ENCODE measurements at places on chromosomes 13 and 19. TPM values are rescaled to one million over a fixed set of nuclear protein-coding genes. Genes with fewer than 3 reads are reported as not detected.

- DNase-seq, result no peak
Observed at GRCh38 chr13:71513411-71514033, 353.5 kb downstream of the DACH1 start.

GRCh38 chr19:22606212-22606553 is 27.9 kb upstream of the ZNF492 start:
- DNase-seq, result no peak

DNA sequence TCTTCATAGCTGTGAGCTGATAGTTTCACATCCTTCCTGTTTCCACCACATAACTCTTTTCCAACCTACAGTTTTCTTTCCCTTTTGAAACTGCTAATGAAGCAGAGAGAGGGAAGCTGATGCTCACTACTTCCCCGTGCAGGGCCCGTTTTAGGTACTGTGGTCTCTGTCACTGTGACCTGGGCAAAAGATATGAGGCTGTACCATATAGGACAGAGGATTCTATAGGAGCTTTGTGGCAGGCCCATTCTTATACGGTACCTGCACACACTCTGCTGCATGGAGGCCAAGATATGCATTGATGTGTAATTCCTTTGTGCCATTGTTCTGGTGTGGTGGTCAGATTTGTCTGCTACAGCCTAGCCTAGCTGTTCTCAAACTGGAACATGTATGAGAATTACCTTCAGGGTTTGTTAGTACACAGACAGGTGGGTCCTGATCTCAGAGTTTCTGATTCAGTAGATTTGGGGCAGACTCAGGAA is 577.3 kb downstream of the LMO7 start:
- DNase-seq, result no peak

DNA sequence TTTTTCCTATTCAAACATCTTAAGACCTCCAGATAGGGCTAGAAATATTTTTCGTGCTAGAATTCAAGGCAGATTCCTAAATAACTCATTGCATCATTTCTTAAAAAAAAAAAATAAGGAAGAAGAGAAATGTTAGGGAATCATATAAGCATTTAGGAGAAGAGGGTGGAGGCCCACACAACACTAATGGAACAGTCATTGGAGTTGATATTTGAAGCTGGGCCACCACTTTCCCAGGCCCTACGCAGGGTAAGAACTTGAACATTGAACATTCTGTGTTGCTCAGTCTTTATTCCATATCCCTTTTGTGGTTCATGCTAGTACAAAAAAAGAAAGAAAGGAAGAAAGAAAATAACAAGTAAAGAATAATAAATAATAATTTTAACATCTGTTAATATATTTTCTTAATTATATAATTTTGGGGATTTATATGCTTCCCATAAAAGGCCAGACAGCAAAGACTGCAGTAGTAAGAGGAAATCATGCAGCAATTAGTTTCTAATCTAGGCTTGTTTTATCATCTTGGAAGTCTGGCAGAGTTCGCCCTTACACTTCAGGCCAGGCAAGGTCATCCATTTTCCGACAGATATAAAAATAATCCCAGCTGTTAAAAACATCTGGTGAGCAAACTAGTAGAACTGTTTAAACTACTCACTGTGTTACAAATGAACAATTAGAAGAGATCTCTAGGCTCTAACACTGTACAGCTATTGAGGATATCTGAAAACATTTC is 127.7 kb downstream of the FRY start:
- DNase-seq, result no peak

GRCh38 chr13:44557986-44558385 is 18.1 kb downstream of the TSC22D1 start:
- DNase-seq, result no peak

The ZNF17 gene
- polyA plus RNA-seq, result 5.0 TPM

GRCh38 chr19:34364830-34365462 is at the start of gene GPI:
Gene GPI (plus strand): TSS chr19:34365196. CDS start chr19:34365267, 71 bp downstream.
- peak; percentile 36 for DNase-seq

DNA sequence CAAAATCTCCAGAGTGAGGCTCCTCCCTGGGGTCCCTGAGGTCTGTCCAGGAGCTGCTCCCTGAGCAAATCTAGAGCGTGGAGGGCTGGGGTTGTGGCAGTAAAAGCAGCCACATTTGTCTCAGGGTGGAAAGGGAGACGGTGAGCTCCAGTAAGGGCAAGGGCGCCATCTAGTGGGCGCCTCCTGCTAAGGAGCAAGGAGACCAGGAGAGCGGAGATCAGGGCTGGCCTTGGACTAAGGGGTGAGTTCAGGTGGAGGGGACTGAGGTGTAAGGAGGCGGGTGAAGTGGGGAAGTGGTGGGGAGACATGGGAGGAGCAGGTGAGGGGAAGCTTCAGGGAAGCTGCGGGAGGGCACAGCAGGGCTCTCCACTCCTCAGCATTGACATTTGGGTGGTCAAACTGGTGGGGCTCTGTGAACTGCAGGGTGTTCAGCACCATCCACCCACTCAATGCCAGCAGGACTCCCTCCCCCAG is 5.3 kb upstream of the CEACAM21 start:
- peak; percentile 84 for DNase-seq

DNA sequence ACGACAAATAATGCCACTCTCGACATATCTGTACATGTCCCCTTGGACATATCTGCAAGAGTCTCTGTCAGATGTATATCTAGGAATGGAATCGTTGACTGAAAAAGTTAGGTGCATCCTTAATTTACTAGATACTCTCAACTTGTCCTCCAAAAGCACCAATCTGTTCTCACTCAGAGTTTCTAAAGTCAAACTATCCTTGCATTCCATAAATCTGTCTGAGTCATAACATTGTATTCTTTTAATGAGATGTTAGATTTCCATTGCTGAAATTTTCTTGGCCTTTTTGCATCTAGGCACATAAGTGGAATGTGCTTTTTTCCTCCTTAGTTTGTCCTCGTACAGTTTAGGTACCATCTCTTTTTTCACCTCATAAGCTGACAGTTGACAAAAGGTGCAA is 139.8 kb downstream of the PTPRS start:
- no peak for DNase-seq

GRCh38 chr13:79346300-79346914 is 59.6 kb downstream of the RBM26 start:
- no peak for DNase-seq

The LRRC4B gene
- not detected for polyA plus RNA-seq

GRCh38 chr19:39408392-39409207 is 2.0 kb downstream of the ZFP36 start:
- no peak for DNase-seq

GRCh38 chr19:10222201-10222890 is 8.8 kb downstream of the S1PR2 start:
- DNase-seq, result peak; percentile 66

- no peak for DNase-seq
Observed at GRCh38 chr13:80039000-80039399, 301.9 kb downstream of the SPRY2 start.

DNA sequence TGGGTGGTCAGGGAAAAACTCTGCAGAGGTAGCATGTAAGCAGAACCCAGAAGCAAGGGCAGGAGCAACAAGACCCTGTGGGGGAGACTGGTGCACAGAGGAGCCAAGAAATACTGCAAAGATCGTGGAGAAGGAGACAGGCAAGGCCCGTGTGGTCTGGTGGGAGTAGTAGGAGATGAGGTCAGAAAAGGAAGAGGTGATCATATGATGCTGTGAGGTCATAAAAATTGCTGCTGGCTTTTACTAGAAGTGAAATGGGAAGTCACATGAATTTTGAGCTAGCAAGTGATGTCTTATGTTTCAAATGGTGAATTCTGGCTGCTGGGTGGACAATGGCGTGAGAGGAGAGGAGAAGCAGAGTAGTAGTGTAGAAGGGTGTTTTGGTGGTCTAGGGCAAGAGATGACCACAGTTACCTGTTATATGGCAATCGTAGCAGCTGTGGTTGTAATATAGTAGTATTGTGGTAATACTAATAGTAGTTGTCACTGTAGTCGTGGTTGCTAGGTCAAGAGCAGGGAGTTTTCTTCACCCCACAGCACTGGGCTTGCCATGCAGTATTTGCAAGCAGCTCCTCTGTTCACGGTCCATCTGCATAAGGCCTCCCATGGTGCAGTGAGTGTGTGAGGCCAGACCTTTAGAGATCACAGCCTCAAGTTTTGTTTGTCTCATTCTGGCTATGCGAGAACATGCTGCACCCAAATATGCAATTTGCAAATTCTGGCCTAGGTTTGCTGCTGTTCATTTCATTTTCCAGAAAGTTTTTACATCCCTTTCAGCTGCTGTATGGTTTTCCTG is 205.0 kb downstream of the TSHZ3 start:
- no peak for DNase-seq

DNA sequence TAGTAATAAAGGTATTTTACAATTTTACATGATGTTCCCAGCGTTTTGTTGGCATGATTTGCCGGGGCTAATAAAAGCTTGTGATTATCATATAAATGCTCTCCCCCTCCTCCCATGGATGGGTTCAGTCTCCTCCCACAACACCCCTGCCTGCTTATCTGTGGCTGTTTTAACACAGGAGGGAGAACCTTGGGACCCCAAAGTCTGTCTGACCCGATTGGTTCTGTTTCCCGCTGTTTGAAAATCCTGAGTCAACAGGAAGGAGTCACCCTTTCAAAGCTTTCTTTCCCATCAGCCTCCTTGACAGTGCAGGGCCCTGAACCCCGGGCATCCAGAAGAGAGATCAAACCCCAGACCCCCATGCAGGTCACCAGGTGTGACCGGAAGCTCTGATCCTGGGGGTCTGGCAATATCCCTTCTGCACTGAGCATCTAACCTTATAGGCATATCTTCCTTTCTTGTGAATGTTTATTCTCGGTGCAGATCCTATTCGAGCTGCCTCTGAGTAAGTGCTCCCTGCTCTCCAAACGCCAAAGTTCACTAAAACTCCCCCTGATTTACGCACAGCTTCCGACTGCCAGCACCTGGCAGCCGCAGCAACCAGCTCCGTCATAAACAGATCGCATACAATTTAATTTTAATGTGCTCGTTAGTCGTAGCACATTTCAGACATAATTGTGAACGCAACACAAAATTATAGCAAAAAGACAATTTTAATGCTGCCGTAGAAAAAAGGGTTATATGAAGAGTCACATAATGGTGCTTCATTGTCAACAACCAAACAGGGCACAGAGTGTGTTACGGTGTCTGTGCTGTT is 74.8 kb downstream of the TSHZ3 start:
- DNase-seq, result no peak

- no peak for DNase-seq
Observed at GRCh38 chr19:15456871-15457700, 7.3 kb downstream of the RASAL3 start.

GRCh38 chr13:24719139-24719538 is 38.9 kb downstream of the ATP12A start:
- DNase-seq, result no peak

The UBXN6 gene
- polyA plus RNA-seq, result 3.8 TPM

DNA sequence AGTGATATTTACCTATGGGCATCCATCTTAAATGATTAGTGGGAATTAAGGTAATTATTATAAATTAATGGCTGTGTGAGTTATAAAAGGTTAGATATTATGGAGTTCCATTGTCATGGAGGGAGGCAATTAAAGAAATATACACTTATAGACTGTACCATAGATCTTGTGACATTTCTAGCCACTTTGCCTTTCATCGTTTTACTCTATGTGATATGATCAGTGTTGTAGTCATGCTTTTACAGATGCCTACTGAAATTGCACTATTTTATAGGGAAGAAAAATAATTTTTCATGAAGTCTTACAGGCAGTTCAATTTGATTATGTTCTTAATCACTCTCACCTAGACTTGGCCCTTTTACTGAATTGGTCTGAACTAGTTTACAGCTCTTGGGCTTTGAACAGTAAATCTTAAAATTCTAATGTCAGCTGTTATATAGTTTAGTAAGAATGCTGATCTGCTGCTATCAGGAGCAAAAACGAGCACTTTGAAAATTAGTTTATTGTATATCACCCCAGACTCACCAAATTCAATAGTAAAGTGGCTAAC is 301.2 kb downstream of the GPC6 start:
- no peak for DNase-seq

The MBD3L2 gene
- polyA plus RNA-seq, result not detected

The IRGC gene
- polyA plus RNA-seq, result not detected

The TIMM50 gene
- polyA plus RNA-seq, result 27.6 TPM

DNA sequence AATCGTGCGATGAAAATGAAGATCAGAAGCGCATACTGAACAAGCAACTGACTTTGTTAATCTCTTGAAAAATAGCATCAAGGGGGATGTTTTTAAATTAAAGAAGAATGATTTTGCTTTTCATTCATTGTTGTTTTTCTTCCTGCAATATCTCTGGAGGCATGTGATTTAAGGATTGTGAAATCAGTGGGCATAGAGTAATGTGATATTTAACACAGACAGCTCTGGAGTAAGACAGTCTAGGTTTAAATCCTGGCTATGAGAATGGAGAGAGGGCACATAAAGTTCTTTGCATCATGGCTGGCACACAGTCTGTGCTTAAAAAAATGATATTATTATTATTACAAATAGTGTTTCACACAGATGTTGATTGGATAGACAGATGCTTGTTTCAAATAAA is 243.1 kb upstream of the NBEA start:
- DNase-seq, result no peak

The LGI4 gene
- polyA plus RNA-seq, result not detected

The CGB5 gene
- polyA plus RNA-seq, result not detected

DNA sequence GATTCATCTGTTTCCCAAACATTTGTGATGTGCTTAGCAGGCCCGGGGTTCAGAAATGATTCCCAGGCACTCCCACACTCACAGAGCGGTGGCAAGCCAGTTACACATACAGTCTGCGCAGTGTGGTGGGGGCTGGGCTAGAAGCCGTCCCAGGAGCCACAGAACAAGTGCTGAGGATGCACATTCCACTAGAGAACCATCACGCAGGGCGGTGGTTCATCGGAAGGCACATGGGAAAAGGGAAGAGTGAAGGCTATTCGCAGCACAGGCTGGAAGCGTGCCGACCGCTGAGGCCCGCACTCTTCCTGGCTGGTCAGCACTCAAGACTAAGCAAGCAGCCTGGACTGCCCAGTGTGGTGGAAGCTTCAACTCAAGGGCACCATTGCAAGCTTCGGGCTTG is 126.3 kb upstream of the SLC7A1 start:
- DNase-seq, result no peak

- peak; percentile 64 for DNase-seq
Observed at GRCh38 chr19:10603873-10604459, 16.9 kb upstream of the AP1M2 start.

DNA sequence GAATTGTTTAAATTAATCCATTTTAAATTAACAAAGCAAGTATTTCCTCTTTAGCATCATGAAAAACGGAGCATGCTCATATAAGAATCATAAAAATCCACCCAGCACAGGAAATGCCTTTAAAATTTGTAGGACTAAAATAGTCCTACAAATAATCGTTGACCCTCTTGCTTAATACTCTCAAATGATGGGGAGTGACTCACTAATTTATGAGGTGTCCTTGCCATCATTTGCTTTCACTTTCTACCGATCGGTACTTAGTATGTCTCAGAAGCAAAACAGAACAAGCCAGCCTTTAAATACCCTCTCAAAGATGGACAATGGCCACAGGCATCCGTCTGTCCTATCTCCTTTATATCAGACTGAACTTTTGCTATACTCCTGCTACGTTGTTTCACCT is 97.2 kb downstream of the SUCLA2 start:
- DNase-seq, result peak; percentile 84

GRCh38 chr13:80504453-80504852 is 163.5 kb upstream of the SPRY2 start:
- DNase-seq, result no peak

Measured in CD14-positive monocyte (primary cell).